ENCODE measurements at places on chromosomes 16 and 17. TPM values are rescaled to one million over a fixed set of nuclear protein-coding genes. Genes with fewer than 3 reads are reported as not detected.

- no peak for DNase-seq
These were observed 69.4 kb downstream of the MRC2 start for GRCh38 chr17:62696726-62697490.

The KIF19 gene
- total RNA-seq, result 0.39 TPM

The SKAP1 gene
- total RNA-seq, result 0.89 TPM

DNA sequence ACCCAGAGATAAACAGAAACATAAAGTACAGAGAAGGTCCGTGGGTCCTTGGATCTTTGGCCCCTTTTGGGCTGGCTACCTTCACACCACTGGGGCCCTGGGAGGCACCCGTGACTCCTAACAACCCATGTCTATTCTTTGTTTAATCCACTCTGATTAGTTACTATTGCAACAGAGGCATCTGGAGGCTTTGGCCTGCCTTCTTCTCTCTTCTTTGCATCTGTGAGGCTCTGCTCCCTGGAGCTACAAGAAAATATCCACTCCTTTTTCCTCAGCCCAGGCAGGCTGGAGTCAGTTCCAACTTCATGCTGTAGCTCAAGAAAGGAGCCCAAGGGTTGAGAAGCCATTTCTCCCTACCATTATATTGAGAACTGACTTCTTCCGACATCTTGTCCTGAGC is 9.5 kb upstream of the CMIP start:
- DNase-seq, result no peak

GRCh38 chr16:16924613-16925012 is 545.7 kb downstream of the NPIPA7 start:
- no peak for DNase-seq

DNA sequence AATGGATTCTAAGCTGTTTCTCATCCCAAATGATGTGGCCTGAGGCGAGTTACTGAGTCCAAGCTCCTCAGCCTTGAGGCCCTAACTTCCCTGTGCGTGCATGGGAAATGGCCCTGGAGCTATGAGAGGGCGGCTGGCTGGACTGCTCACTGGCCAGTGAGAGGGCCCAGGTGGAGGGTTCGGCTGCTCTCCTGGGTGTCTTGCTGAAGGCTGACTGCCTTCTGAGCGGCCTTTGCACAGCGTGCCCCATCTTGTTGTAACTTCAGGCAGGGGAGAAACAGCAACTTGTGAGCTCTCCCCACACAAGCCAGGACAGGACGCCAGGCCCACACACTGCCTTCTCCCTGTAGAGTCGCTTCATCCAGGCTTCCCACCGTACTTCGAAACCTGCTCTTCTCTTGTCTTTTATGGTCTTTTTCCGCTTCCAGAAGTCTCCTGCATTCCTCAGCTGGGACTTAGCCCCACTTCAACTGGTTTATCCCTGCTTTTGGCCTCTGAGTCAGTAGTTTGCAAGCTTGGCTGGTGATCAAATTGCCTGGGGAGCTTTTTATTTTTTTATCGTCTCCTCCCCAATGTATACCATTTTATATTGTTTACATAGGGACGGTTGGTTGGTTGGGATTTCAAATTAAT is 13.3 kb downstream of the CDH3 start:
- DNase-seq, result peak; percentile 40

DNA sequence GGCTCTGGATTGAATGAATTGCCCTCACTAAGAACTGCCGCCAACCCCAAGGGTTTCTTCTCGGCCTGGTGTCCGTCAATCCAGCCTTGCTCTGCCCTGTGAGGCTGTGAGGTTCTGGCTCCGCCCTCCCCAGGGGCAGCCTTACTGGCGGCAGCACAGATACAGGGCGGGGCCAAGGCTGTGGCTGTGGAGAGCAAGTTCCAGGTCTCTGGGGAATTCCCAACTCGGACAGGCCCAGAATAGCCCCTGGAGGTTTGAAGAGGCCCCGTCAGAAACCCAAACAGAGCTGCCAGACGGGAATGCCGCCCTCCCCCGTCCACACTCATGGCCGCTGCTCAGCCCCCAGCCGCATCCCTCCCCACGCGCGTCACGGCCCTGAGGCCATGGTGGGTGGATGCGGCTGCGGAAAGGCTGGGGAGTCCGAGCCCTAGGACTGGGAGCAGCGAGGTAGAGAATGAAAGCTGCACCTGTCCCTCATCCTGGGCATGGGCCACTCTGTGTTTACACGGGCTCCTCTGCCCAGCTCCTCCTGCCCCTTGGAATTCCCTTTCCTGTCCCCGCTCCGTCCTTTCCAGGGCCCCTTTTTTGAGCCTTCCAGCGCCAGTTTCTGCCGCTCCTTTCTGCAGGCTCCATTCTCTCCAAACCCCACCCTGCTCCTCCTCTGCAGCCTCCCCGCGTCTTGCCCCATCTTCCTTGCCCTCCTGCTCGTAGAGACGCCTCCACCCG is 660 bp upstream of the PRRT2 start:
- DNase-seq, result peak; percentile 77

The FBXO39 gene
- 0.30 TPM for total RNA-seq

The CDYL2 gene
- 2.8 TPM for total RNA-seq

DNA sequence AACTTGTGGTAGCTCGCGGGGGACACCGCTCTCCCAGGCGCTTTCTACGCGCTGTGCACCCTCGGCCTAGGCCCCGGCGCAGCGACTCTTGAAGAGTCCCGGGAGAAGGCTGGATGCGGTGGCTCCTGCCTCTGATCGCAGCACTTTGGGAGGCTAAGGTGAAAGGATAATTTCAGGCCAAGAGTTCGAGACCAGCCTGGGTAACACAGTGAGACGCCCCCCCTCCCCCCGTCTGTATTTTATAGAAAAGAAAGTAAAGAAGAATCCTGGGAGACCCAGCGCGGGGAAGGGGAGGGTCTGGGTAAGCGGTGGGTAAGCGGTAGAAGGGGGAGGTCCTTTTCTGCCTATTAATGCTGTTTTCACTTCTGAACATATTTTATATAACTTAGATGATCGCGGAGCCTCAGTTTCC is 486 bp upstream of the PLLP start:
- no peak for DNase-seq

The KRTAP3-1 gene
- 5.3 TPM for total RNA-seq

The PRSS53 gene
- 1.5 TPM for total RNA-seq

DNA sequence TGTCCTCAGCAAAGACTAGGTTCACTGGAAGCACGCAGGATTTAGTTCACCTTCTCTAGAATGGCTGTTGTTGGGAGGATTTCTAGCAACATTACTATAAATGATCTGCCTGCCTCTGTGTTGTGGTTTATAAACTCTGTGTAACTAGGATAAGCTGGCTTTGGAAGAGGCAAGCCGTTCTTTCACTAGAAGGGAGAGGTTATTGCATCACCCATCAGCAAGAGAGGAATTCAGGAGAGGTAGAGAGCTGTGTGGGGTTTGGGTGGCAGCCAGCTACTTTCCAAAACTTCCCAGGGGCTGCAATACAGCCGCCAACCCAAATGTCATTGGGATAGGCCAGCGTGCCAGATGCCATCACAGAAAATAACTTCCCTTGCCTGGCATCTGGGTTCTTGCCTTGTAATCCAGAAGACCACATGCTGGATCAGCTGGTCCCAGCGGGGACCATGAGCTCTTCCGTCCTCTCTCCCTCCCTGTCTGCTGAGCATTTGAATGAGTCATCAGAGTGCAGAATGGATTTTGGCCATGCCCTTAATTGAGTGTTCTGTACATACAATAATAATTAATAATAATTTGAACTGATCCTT is 95.7 kb upstream of the RBFOX1 start:
- DNase-seq, result no peak

DNA sequence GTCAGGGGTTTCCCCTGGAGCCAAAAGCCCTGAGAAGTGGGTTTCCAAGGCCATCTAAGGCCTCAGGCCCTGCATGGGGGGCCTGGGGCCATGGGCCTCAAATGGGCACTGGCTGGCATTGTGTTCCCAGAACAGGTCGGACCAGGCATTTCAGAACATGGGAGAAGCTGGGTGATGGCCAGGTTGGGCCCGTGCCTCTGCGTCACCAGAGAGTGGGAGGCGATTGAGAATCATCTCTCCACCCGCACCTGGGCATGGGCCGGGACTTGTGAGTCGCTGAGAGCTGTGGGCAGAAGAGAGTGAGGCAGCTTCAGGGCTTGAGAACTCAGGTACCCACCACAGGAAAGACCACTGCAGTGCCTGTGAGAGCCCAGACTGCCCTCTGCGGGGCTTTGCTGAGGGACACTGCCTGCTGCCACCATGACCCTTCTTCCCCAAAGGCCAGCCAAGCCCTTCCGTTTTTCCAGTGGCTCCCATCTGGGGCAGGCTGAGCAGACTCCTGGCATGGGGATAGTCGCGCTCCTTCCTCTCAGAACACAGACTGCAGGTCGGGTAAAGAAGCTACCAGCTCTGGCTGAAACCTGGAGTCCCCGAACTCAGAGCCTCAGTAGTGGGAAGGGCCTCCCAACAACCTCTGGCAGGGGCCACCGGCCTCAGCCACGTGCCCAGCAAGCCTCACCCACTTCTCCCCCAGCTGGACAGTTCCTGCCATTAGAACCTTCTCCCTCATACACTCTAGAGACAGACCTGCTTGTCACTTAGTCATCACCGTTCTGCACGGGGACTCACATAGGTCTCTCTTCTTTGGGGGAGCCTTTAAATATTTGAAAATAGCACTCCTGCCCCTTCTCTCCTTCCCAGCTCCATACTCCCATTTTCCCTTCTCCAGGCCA is 1.6 kb downstream of the RAB11FIP4 start:
- DNase-seq, result no peak
